Foreskin keratinocyte (primary cell): ENCODE measurements at places on chromosomes 12 and 14. TPM values are rescaled to one million over a fixed set of nuclear protein-coding genes. Genes with fewer than 3 reads are reported as not detected.

ART4 gene
- total RNA-seq: not detected in 2 replicates

RERGL gene
- total RNA-seq: not detected in 2 replicates

PTPRR gene
- total RNA-seq: 0.14 and 0.95 TPM in 2 replicates

MED6 gene
- total RNA-seq: 28.7 and 29.0 TPM in 2 replicates
